ENCODE measurements at places on chromosomes 4 and X.

- no peak for DNase-seq
These were observed 2162.1 kb upstream of the TENM3 start for GRCh38 chr4:180081072-180081471.

DNA sequence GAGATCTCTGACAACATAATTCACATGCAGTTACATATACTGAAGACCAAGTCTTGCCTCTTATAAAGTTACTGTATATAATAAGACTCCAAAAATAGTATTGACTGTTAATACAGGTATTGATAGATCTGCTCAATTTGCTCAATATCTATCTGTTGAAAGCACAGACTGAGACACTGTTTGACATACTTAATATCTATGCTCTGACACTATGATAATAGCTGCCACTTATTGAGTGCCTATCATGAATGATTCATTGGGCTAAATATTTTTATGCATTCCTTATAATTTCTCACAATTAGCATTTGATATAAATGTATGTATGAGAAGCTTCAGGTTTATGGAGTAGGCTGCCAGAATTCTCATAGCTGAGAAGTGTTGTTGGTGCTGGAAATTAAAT, 1600.9 kb upstream of the IGFBP7 start:
- DNase-seq = no peak

- DNase-seq = no peak
These were observed 53.2 kb upstream of the ATXN3L start for GRCh38 chrX:13373027-13373426.

DNA sequence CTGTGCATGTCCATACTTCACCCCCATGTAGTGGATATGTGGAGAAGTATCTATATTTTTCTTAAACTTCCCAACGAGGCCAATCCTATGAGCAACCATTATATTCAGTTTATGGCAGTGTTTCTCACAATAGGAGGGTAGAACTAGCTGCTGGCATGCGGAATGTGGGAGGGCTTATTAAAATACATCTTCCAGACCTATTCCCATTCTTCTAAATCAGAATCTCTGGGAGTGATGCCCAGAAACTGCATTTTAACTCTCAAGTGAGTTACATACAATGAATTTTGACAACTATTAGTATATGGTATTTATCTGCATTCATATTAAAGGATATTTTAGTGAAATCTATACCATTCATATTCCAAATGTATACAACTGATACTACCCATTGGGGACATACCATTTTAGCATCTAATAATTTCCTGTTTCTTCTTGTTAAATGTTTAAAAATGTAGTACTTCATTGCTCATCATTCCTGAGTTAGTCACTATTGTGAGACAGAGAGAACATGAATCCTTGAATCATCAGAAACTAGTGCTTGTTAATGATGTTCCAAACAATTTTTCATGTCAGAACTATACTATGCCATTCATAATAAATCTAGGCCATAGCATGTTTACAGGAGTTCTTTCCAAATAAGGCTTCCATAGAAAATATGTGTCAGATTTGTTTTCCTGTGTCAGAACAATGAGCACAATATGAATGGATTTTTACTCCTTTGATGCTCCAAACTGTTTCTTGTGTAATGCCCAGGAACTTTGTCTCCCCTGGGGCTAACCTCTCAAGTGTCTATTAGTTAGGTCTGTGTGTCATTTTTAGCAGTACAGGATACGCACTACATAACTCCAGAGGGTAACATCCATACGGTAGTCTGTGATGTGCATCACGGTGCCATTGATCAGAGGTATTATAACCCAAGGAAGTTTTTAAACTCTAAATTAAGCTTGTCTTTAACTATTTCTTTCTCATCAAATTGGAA, 198.8 kb upstream of the BMP3 start:
- DNase-seq = no peak

- no peak for DNase-seq
These were observed 444 bp downstream of the FREM3 start for GRCh38 chr4:143700046-143700415.

DNA sequence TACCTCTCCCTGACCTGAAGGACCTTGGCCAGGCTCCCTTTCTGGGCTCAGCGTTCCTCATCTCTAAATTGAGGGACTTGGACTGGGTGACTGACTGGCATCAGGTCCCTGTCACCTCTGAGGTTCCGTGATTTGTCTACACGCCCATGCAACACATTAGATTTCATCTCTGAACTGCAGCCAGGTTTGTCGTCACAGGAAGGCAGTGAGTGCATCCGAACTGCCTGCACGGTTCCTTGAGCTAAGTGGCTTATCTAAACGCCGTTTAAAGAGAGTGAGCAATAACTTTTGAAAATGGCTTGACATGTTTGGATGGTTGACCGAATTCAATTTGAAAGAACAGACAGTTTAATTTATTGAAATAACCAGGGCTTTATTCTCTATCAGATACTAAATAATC, 70.1 kb downstream of the PCYT1B start:
- DNase-seq = no peak

- DNase-seq = no peak
These were observed 2.2 kb downstream of the PWWP3B start for GRCh38 chrX:106170318-106170717.

- no peak for DNase-seq
These were observed 5.1 kb downstream of the RNF128 start for GRCh38 chrX:106731590-106731989.

GRCh38 chr4:18571301-18571761, 549.8 kb upstream of the LCORL start:
- no peak for DNase-seq

- DNase-seq = no peak
These were observed 1.2 kb downstream of the NEK1 start for GRCh38 chr4:169611157-169611556.

Measured in SW 1271 (cell line).